NCI-H2081 treated with DMSO at 0.1 percent for 48 hours (cell line): ENCODE measurements at places on chromosomes 4 and X.

DNA sequence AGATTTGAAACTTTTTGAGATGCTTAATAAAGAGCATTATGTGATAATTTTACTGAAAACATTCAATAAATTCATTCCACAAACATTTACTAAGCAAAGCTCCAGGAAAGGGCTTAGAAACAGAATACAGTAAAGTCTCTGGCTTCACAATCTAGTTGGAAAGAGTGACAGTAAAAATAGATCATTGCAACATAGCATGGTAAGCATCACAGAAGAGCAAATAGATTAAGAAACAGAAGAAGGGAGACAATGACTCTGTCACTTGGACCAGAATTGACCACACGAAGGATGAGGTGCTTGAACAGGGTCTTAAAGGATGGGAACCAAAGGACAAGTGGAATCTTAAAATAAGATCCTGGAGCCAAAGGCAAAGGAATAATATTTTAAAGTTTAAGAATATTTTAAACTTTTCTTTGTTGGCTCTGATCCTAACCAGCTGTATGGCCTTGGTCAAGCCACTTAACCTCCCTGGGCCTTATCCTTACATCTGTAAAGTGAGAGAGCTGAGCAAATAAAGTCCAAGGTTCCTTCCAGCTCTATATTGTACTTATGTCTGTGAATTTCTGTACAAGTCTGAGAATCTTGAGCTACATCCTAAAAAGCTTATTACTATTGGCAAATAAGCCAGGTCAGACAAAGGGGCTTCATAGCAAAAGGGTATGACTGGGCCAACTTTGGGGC lies 33.9 kb downstream of the SEC24D start:
- no peak for DNase-seq

GRCh38 chr4:78293821-78294301 lies 236.7 kb downstream of the FRAS1 start:
- no peak for DNase-seq

DNA sequence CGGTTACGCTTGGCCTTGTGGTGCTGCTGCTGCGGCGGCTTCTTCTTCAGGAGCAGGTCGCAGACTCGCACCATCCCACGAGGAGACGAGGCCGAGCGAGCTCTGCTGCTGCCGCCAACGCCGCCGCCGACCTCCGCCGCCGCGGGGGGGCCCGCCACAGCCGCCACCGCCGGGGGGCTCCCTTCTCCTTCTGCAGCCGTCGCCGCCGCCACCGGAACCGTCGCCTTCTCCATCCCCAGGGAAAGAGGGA lies 237 bp downstream of the ANKRD17 start:
- DNase-seq = no peak

DNA sequence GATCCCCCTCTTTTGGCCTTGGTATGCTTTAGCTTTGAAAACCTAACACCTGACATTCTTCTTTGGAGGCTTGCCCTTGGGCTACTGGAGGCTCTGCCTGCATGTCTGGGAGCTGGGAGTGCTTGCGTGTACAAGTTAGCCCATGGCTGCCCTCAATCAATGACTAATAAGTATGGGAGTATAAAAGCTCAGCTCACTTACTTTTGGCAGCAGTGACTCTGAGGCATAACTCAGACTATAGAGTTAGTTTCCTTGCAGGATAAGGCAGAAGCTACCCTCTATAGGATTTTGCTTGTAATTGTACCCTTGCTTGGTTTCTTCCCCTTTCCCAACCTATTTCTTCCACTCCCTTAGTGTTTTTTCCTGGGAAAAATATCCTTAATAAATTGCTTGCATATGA lies 247.9 kb downstream of the PPP1R2C start:
- no peak for DNase-seq

DNA sequence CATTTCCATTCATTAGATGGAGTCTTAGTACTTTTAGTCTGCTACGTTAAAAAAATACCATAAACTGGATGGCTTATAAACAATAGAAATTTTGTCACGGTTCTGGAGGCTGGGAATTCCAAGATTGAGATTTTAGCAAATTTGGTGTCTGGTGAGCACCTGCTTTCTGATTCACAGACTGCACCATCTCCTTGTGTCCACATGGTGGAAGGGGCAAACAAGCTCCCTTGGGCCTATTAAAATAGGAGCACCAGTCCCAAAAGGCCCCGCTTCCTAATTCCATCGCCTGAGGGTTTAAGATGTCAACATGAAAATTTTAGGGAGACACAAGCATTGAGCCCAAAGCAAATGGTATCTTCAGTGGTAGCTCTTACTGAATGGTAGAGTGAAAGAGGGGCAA lies 120.5 kb upstream of the MAP9 start:
- no peak for DNase-seq

- DNase-seq = no peak
These were observed 71.0 kb downstream of the USP46 start for GRCh38 chr4:52588097-52588496.

DNA sequence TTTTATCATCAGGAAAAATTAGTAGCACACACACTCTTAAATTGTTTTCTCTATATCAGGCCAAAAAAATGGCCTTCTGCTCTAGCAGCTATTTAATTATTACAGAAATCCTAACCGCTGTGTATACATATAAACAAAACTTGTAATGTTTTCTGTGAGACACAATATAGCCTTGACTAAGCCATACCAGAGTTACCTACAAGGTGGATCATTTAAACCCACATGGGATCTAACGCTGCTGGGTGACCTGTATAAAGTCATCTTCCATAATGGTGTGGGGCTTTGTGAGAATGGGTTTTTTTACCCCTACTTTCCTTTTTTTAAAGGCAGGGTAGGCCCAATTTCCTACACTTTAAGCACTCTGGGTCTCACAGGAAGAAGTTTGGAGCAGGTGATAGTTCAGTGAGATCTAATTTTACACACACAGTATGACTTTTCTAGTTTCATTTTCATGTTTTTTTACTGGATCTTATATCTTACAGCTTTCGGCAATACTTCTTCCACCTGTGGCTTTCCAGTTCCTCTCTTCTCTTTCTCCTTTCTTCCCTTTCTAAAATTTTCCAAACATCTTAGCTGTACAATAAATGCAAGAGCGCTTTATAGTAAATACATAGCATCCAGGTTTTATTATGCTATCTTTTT lies 66.9 kb upstream of the MMAA start:
- no peak for DNase-seq

- DNase-seq = no peak
These were observed 657 bp upstream of the ANKRD50 start for GRCh38 chr4:124713185-124713592.

DNA sequence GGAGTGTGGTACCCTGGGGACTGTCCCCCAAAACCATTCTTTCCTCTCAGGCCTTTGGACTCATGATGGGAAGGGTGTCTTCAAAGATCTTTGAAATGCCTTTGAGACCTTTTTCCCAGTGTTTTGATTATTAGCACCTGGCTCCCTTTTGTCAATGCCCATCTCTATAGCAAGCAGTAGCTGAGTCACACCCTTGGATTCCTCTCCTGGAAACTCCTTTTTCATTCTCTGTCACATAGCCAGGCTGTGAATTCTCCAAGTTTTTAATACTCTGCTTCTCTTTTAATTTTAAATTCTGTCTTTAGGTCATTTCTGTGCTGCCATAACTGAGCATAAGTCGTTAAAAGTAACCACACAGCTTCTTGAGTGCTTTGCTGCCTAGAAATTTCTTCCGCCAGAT lies 29.7 kb downstream of the IL21 start:
- no peak for DNase-seq

GRCh38 chrX:63985906-63986305 lies 200.9 kb upstream of the ARHGEF9 start:
- DNase-seq = no peak

GRCh38 chr4:94650690-94651089 lies 107.1 kb upstream of the BMPR1B start:
- DNase-seq = no peak

GRCh38 chr4:16573206-16573605 lies 325.2 kb downstream of the LDB2 start:
- DNase-seq = no peak

DNA sequence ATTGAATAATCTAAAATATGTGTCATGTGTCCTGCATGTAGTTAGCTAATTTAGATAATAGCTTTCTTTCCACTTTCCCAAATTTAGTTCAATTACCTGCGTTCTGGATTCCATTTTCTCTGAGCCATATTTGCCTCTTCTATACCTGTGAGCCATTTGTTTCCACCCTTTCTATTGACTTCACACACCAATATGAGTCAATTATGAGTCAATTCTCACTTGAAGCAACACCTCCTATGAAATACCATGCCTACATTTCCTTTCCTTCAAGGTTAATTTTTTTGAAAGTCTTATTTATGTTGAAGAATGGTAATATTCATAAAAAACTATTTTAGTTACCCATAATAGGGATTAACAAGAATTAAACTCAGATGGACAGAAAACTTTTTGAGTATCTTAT lies 25.8 kb downstream of the NPY2R start:
- DNase-seq = no peak

DNA sequence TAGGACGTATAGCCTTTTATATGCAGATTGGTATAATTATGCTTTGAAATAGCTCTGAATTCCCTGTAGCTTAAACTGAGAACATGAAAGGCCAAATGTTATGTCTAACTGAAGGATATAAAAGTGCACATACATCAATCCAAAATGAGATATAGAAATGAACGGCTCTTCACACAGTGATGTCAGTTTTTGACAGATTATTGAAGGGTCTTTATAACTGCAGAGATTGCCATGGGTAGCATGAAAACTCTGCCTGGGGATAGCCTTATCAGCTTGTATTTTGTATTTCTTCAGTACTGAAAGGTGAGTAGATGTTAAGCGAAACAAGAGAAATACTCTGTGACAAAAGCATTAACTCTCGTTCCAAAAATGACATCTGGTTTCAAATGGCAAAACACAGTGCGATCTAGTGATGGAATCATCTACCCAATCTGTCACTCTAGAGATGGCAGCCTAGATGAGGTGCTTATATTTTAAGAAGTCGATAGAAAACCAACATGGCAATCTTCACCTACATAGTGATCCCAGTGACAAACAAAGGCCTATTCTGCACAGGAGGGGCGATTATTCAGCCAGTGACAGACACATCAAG lies 59.7 kb downstream of the PCDH10 start:
- no peak for DNase-seq

- no peak for DNase-seq
These were observed 923.3 kb downstream of the FAT4 start for GRCh38 chr4:126238013-126238412.

GRCh38 chr4:25343671-25344070 lies 31.1 kb downstream of the ZCCHC4 start:
- no peak for DNase-seq

DNA sequence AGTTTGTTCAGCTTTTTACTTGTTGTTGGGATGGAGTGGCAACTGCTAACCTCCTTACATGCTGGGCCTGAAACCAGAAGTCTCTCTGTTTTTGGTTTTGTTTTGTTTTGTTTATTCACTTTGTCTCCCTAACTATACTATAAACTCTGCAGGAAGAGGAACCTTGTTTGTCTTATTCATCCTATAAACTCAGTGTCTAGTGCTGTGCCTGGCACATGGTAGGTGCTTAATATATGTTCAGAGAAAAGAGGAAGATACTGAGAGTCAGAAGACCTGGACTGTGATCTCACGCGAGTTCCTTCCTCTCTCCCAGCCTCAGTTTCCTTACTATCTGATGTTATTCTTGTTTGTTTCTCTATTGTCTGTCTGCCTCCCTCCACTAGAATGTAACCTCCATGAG lies 71.3 kb downstream of the PRPS1 start:
- DNase-seq = no peak
